ENCODE measurements at places on chromosomes 11 and 22.

GRCh38 chr11:64694821-64695365, 28.1 kb downstream of the NRXN2 start:
- DNase-seq, result peak; percentile 62

DNA sequence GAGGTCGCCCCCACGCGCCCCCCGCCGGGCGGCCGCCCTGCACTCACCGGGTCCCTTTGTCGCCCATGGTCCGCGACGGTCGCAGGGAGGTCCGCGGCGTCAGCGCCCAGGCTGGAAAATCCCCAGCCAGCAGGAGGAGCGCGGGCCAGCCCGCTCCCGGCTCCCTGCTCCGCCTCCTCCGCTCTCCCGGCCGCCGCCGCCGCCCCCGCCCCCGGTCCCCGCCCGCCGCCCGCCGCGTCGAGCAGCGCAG, at the start of gene ARRB1:
Gene ARRB1 (minus strand): TSS at position 121 of the 250 bp plus-strand sequence. CDS start 54 bp downstream, at position 67.
- peak; percentile 91 for DNase-seq

DNA sequence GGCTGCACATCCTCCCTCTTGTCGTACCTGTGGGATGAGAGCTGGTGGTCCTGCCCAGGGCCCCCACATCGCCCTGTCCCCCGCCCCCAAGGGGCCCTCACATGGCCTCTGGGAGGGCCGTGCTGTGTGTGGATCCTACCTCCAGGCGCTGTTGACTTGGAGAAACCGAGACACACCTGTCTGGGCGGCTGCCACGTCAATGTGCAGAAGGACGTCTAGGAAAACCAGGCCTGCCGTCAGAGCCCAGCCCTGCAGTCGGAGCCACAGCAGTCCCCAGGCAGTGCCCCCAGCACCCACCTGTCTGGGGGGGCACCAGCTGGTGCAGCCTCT, 14.2 kb downstream of the ALG12 start:
- DNase-seq, result peak; percentile 65

DNA sequence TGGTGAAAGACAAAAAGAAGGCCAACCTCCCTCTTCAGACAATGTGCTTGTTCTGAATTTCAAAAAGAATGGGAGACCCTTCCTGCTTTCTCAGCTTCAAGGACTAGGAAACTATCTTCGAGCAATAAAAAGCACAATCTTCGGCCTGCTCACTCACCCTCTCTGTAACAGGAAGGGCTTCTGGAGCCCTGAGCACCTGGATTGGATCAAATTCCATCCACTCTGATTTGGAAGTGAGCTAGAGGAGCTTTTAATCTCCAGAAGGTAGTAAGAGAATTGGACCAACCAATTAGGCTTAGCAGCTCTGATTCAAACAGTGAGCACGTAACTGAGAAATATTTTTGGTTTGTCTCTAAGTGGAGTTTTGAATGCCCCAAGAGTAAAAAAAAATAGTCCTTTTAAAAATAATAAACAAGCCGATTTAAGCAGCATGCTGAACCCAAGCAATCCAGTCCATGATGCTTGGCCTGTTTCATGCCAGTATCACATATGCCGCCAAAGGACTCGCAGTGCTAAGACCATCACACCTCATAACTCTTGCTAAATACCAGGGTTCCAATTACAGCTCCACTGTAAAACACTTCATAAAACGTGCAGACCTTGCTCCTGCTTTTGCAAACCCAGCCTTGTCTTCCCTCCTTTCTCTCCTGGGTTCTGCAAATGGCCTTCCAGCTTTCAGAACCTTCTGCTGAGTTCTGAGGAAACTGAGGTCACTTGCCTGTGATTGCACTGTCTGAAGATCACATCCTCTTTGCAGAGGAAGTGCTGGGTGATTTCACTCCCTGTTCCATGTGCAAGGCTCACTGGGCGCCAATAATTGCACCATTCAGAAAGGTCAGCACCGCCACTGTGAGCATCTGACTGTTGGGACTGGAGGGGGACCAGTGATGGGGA, 74.4 kb downstream of the SLC1A2 start:
- DNase-seq, result peak; percentile 66

- peak; percentile 57 for DNase-seq
Measured at GRCh38 chr22:37267661-37268413, 14.5 kb upstream of the CYTH4 start.
